ENCODE measurements at places on chromosomes 3 and 15.
A peak's percentile ranks its signal among the peaks of the same experiment; 100 is the strongest.

DNA sequence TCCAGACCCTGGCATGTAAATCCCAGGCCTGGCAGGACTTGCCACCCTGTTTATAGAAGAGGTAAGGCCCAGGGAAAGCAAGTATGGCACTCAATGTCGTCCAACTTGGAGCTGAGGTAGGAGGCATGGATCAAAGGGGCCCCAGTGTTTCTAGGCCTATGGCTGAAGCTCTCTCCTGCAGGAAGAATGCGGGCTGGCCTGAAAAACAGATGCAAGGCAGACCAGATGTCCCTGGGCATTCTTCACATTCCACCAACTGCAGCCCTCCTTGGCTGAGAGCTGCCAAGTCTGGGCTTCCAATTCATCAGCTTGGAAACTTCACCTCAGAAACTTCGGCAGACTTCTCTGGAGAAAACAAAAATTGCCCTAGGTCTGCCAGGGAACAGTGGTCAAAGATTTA lies 22.2 kb downstream of the MESD start:
- peak; percentile 79 for DNase-seq

DNA sequence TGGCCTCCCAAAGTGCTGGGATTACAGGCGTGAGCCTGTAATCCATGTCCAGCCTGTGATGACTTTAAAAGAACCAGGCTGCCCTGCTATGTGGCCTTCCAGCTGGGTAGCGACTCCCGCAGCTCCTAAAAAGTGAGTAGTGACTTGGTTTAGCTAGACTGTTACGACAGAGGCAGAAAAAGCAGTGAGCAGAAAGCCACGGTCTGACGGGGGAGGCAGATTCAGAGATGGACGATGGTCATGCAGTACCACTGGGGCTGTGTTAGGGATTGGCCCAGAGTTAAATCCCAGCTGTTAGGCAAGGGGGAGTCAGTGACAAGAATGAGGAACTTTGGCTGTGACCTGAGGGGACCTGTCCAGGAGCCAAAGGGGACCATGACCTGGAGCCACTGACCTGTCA lies 3.1 kb upstream of the RPL29 start:
- no peak for DNase-seq

GRCh38 chr3:70603103-70603502 lies 290.7 kb upstream of the MDFIC2 start:
- no peak for DNase-seq

- peak; percentile 72 for DNase-seq
Measured at GRCh38 chr3:14162178-14162577, 16.2 kb downstream of the XPC start.

DNA sequence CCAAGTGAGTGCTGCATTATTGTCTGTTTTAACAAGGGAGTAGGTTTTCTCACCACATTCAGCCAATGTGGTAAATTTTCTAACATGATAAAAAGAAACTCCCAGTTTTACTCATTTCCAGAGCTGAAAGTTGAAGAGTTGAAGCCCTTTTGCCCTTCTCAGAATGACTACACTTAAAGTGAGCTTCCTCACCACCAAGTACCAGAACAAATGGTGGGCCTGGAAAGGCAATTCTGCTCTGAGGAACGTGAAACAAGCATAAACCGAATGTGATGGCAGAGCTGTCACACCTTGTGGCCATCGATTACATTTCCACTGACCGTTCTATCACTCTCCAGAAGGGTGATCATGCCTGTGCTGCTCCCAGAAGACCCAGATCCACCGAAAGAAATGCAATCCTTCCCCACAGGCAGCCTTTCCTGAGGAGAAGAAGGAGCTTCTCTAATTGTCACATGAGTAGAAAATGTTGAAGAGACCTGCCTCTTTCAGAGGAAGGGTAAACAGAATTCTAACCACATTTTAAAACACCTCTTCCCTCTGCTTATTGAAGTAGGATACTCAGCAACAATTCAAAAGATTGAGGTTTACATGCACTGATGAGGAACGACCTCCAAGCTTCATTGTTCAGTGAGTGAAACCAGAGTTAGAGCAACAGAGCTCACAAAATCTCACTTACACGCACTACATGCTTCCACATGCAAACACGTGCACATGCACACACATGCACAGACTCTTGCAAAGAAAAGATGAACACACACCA lies 21.4 kb upstream of the CCR9 start:
- no peak for DNase-seq

DNA sequence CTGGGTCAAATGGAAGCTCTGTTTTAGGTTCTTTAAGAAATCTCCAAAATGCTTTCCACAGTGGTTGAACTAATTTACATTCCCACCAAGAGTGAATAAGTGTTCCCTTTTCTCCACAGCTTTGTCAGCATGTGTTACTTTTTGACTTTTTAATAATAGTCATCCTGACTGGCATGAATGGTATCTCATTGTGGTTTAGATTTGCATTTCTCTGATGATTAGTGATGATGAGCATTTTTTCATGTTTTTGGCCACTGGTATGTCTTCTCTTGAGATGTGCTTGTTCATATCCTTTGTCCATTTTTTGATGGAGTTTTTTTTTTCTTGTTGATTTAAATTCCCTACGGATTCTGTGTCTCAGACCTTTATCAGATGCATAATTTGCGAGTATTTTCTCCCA lies 745.0 kb upstream of the BCHE start:
- DNase-seq, result no peak

DNA sequence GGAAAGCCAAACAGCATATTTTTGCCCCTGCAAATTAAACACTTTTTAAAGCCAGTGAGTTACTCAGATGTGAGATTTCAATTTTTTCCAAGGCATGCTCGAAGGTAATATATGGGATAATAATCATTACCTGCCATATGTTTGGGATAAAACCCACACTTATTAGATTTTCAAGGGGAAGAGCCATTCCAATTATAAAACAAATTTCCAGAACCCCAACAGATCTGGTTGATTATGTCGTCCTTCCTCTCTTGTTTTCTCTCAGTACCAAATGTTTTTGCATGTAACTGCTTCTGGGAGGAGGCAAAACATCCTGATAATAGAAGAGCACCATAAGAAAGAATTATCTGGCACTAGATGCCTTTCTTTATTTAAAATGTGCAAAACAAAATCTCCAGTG lies 115.1 kb downstream of the AKAP13 start:
- DNase-seq, result no peak

DNA sequence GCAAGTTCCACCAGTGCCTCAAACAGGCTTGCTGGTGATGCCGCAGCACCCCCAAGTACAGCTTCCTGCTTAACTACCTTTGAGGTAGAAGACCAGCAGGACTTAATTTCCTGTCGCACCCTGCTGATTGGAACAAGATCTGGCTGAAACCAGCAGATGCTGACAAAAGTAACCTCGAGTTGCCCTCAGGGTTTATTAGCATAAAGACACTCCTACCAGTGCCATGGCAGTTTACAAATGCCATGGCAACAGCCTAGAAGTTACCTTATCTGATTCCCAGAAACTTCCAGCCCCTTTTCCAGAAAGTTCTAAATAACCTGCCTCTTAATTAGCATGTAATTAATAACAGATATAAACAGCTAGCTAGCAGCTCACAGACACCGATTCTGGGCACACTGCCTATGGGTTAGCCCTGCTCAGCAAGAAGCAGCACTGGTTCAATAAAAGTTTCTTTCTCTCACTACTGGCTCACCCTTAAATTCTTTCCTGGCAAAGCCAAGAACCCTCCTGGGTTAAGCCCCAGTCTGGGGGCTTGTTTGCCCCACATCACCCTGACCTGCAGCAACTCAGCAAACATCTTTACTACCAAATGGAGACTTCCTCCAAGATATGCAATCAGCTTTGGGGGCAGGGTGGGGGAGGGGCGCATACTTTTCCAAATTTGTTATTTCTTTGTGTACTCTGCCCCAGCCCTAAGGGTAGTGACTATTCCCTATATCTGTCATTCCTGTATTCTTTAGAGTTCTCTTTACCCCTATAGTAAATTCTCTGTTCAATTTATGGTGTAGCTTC lies 54.2 kb downstream of the MAP4 start:
- DNase-seq, result no peak

- no peak for DNase-seq
Measured at GRCh38 chr15:33460166-33460805, 149.5 kb downstream of the RYR3 start.

DNA sequence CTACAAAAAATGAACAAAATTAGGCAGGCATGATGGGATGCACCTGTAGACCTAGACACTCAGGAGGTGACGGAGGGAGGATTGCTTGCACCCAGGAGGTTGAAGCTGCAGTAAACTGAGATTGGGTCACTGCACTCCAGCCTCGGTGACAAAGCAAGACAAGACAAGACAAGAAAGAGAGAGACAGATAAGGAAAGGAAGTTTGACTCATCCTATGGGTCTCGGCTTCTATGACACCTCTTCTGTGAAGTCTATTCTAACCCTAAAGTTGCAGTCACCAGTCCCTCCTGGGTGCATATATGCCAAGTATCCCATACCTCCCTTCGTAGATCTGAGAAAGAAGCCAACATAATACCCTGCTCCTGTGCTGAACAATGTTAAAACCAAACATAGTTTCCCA lies 7.9 kb upstream of the ZMAT3 start:
- DNase-seq, result no peak

DNA sequence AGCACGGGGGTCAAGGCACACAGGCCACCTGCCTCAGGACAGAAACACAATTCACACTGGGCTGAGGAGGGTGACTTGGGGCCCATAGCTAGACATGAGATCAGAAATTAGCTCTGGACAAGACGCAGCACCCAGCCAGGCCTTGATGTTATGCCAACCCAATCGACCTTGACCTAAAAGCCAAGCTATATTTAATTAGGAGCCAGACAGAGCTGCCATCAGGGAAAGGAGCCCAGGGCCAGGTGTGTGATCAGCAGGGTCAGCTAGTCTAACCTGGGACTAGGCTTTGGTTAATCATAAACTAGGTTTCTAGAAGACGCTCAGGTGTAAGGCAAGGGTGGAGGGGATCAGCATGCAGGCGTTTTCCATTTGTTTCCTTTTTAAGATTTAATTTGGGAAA lies 23.9 kb upstream of the SLC25A36 start:
- no peak for DNase-seq

GRCh38 chr3:98921957-98922356 lies 20.5 kb upstream of the DCBLD2 start:
- DNase-seq, result no peak

GRCh38 chr3:149247929-149248691 lies 26.5 kb upstream of the CP start:
- peak; percentile 41 for DNase-seq

DNA sequence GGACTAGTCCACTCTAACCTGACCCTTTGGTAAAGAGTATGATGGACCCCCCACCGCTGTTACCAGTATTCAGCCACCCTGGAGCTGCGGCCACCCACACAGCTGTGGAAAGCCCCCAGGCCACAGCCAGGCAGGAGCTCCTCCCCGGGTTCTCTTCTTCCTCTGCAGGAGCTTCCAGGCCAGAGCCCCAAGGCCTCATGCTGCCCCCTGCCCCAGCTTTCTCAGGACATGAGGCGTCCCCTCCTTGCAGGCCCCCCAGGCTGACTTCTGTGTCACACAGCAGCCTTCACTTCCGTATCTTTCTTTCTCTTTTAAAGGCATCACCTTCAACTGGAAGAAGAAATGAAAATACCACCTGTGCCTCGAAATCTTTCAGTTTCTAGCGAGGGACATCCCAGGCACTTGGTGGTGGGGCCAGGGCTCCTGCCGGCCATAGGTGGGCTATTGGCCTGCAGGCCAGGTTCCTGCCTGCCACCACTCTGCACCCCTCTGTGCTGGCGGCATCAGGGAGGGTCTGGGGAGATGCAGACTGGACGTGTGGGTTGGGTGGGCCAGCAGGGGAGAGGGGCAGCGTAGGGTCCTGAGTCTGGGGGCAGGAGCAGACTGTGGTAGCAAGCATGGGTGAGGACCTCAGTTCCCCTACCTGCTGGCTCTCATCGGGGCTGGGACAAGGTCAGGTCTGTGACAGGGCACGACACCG lies 19.9 kb downstream of the KLF13 start:
- no peak for DNase-seq

Measured in iris pigment epithelial cell (primary cell).